Hepatic stellate cell (primary cell): ENCODE measurements at places on chromosomes 4 and X.

GRCh38 chr4:152609481-152609880 lies 70.3 kb downstream of the TMEM154 start:
- no peak for DNase-seq

DNA sequence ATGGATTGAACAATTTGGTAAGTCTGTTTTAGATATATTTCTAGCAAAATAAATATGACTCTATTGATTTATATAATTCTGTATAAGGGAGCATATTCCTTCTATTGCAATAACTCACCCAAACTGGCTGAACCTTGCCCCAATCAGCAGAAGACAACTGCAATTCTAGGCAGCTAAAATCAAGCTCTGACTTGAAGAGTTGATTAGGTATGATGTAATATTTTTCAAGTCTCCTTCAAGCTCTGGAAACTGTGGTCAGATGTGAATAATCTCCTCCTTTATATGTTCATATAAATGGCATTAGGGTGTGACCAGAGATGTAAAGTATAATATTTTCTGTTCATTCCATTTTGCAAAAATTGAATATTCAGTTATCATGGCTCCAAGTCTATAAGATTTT lies 8.2 kb downstream of the RASSF6 start:
- no peak for DNase-seq

GRCh38 chr4:152961014-152961772 lies 25.1 kb downstream of the FHDC1 start:
- no peak for DNase-seq

GRCh38 chrX:42855259-42855658 lies 77.3 kb upstream of the PPP1R2C start:
- DNase-seq = no peak

- DNase-seq = no peak
Observed at GRCh38 chrX:44431194-44431593, 87.7 kb upstream of the EFHC2 start.

GRCh38 chr4:158714937-158715336 lies 8.3 kb downstream of the PPID start:
- DNase-seq = no peak

- no peak for DNase-seq
Observed at GRCh38 chr4:1695913-1696312, 11.8 kb upstream of the FAM53A start.

DNA sequence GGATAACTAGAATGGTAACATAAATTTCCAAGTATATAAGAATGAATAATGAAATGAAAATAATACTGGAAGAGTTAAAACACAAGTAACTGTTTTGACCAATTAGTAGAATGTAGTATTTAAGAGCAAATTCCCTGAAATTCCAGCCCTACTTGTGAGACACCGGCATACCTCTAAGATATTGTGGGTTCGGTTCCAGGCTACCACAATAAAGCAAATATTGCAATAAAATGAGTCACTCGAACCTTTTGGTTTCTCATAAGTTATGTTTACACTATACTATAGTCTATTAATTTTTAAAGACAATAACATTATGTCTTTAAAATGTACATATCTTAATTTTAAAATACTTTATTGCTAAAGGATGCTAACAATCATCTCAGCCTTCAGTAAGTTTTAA lies 15.2 kb upstream of the IQCM start:
- DNase-seq = no peak

- DNase-seq = no peak
Observed at GRCh38 chr4:56310401-56311125, 76.7 kb downstream of the AASDH start.

- no peak for DNase-seq
Observed at GRCh38 chrX:47751670-47752069, 85.0 kb upstream of the ZNF81 start.

DNA sequence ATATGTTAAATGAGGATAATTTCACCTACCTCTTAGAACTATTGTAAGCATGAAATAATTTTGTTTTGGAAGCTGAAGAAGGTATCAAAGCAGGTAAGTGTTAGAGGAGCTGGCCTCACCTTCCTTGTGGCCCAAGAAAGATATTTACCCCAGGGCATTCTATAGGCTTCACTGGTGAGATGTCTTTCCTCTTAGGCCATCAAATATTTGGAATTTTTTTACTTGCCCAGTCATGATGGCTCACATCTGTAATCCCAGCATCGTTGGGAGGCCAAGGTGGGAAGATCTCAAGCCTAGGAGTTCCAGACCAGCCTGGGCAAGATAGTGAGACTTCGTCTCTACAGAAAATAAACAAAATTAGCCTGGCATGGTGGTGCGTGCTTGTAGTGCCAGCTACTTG lies 6.1 kb upstream of the SMS start:
- DNase-seq = no peak

DNA sequence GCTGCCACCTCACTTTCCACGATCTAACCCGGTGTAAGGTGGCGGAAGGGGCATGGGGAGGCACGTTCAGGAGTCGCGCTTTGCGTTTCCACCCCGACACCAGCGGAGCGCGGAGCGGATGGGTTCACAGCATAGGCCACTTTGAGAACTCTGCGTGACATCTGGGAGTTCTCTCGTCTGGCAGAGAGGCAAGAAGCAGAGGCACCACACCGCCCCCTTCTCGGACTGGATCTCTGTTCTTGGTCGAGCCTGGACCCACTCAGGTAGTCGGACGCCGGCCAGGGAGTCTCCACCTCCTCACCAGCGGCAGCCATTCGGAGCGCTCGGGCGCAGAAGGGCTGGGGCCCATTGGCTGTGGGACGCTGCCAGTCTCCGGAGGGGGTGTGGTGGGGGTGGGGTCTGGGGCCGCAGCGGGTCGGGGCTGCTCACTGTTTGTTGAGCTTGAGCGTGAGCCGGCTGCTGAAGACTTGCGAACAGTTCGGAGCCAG lies at the start of gene DACH2:
DACH2 (plus strand) TSS at position 428 of the 488 bp plus-strand sequence.
- peak; percentile 84 for DNase-seq

- peak; percentile 85 for DNase-seq
Observed at GRCh38 chr4:110631584-110632505, 9.0 kb upstream of the PITX2 start.

DNA sequence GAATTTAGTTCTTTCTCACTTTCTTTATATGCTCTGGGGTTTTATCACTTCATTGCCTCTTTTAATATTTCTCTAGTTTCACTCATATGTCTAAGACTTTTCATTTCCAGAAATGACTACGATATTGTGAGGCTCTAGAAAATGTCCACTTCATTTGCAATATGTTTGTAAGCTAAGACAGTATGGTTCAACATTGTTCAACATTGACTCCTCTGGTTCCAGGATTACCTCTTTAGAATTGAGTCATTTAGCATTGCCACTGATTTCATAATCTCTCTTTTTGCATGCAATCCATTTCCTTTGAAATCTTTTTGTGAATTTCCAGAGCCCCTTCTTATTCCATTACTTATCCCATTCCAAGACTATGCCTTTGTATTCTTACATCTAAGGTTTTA lies 32.3 kb downstream of the BBS12 start:
- no peak for DNase-seq
